ENCODE measurements at places on chromosomes 7 and 10.

DNA sequence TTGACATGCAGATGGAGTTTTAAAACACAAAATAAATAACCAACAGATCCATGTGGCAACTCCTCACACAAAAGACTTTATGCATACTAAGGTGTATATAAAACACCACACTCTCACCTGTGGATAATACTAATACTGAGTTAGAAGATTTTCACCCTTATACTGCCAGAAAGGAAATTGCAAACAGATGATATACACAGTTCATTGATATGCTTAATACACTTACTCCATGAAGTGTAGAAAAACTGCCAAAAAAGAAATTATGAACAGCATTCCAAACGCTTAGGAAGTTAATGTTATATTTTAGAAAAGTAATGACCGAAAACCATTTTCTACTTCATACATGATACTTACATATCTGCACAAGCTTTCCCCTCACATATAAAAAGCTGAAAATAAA, 17.6 kb upstream of the SNX13 start:
- H3K4me3 ChIP-seq = no peak overlapping the region
- H3K27me3 ChIP-seq = no peaks in the 10 kb centered on the region
- no peaks in the 10 kb centered on the region for H3K36me3 ChIP-seq
- no peak for DNase-seq
- H3K4me1 ChIP-seq = no peaks in the 10 kb centered on the region
- no peak overlapping the region for H3K27ac ChIP-seq

GRCh38 chr7:77433901-77434300, 17.8 kb upstream of the GSAP start:
- H3K4me3 ChIP-seq = no peak overlapping the region
- DNase-seq = no peak
- no peaks in the 10 kb centered on the region for H3K27me3 ChIP-seq
- H3K27ac ChIP-seq = no peak overlapping the region
- H3K36me3 ChIP-seq = no peaks in the 10 kb centered on the region

- H3K4me3 ChIP-seq = no peak overlapping the region
- no peaks in the 10 kb centered on the region for H3K36me3 ChIP-seq
These were observed 16.2 kb upstream of the EXOC6 start for GRCh38 chr10:92832121-92832520.

DNA sequence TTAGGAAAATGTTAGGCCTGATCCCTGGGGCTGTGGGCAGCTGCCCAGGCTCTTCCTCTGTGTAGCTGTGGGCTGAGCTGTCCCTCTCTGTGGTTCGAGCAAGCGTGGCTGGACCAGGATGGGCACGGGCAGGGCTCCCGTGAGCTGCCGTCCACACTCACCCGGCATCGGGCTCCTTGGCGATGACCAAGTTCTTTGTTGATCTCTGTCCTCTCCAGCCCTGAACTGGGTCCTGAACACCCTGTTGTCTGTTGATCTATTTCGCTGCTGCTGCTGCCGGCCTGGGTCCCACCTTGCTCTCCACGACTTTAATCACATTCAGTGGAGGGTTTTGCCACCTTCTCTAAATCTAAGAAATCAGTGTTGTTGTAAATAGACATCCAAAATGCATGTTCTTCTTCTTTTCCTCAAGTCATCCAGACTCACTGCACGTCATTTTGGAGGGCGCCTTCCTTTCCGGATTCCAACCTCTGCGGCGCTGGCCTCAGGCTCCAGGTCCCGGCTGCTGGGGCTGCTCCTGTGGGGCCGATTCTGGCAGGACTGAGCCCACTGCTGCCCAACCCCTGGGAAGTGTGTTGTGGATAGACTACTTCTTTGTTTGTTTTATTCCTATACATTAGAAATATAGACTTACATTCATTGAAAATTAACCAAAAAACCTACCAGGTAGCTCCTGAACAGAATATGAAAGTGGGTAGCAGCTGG, 100.6 kb downstream of the DYNC2I1 start:
- H3K27me3 ChIP-seq = no peaks in the 10 kb centered on the region
- no peaks in the 10 kb centered on the region for H3K36me3 ChIP-seq
- no peak for DNase-seq
- H3K4me3 ChIP-seq = no peak overlapping the region
- H3K27ac ChIP-seq = no peak overlapping the region

GRCh38 chr7:135980665-135981180, 3.6 kb upstream of the MTPN start:
- no peak for DNase-seq
- no peaks in the 10 kb centered on the region for H3K27me3 ChIP-seq
- peaks cover 9% of the 10 kb centered on the region for H3K4me1 ChIP-seq

DNA sequence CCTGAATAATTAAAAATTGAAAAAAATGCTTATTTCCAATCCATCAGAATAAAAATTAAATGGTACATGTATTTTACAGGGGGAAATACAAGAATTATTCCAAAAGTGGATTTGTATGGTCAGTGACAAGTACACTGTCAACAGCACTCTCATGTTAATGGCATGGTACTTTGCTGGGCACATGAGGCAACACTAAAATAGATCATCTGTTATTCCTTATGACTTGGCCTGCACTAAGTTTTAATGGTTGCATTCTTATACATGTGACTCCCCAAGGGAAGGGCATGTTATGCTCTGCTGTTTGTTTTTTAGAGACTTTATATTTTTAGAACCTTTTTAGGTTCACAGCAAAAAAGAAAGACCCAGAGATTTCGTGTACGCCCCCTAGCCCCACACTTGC, 128.3 kb downstream of the CPEB3 start:
- no peaks in the 10 kb centered on the region for H3K4me1 ChIP-seq
- no peaks in the 10 kb centered on the region for H3K36me3 ChIP-seq
- H3K27me3 ChIP-seq = no peaks in the 10 kb centered on the region
- no peak overlapping the region for H3K4me3 ChIP-seq
- no peak overlapping the region for H3K27ac ChIP-seq
- no peak for DNase-seq
